Stimulated activated CD4-positive, alpha-beta T cell treated with anti-CD3 and anti-CD28 coated beads, Interleukin-1b, Interleukin-23, amount 100 ng/mL, for 48 hours (primary cell): ENCODE measurements at places on chromosomes 7 and 10.
A peak's percentile ranks its signal among the peaks of the same experiment; 100 is the strongest.

DNA sequence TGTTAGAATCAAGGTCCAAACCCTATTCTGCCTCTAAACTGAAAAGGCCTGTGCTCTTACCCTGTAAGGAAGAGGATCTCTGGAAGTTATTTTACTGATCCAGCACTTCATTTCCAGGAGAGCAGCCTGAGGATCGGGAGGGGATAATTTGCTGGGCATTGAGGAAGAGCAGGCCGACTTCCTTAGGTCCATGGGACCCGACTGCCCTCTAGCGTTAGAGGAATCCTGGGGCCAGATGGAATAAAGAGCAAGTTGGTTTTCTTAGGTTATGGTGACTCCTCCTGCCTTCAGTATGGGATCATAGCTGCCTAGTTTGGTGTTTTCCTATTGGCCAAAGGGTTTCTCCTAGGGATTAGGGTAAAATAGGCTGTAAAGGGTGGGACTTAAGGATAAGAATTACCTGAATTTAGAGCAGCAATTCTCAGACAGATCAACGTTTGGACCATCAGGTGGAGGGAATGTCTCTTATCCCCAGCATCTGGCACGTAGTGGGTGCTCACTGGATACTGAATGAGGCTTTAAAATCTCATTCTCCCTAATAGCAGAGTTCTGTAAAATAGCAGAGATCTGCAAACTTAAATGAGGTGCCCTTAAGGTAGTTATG lies 40.0 kb upstream of the SORBS1 start:
- peak; percentile 42 for DNase-seq

- no peak for DNase-seq
Measured at GRCh38 chr10:8295311-8295710, 240.8 kb downstream of the GATA3 start.

DNA sequence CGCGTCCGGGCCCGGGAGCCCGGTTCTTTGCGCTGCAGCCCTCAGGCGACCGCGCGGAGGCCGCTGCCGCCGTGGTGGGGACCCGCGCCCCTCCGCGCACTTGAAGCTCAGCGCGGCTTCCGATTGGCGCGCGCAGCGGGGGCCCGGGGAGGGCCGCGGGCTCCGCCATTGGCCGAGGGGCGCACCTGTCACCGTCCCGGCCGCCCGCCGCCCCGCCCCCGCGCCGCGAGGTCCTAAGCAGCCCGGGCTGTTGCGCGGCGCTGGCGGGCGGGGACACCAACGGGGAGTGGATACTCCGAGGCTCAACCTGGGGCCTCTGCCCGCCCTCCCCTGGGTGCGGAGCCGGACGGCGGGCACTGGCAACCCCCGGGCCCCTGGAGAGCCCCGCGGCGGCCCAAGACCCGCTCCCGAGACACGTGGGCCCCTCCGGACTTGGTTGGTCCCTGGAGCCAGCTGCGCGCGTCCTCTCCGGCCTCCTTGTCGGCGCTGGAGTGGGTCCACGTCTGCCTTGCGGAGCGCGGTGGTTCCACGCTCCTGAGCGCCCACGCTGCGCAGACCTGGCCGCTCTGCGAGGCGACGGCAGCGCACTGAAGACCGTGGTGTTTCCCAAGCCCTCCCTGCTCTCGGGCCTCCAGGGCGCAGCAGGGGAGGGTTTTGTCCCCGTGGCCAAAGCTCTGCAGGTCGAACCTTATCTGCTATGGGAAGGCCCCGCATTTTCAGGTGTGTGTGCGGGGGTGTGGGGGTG lies at the start of gene MNX1:
Gene MNX1 (minus strand): TSS at position 76 of the 745 bp plus-strand sequence. CDS start 313 bp downstream, outside the sequence.
- peak; percentile 47 for DNase-seq

GRCh38 chr10:77605466-77605865 lies 32.1 kb downstream of the KCNMA1 start:
- no peak for DNase-seq

- no peak for DNase-seq
Measured at GRCh38 chr10:88913788-88914187, 33.7 kb downstream of the STAMBPL1 start.

GRCh38 chr7:85167636-85168035 lies 19.2 kb downstream of the SEMA3D start:
- no peak for DNase-seq

DNA sequence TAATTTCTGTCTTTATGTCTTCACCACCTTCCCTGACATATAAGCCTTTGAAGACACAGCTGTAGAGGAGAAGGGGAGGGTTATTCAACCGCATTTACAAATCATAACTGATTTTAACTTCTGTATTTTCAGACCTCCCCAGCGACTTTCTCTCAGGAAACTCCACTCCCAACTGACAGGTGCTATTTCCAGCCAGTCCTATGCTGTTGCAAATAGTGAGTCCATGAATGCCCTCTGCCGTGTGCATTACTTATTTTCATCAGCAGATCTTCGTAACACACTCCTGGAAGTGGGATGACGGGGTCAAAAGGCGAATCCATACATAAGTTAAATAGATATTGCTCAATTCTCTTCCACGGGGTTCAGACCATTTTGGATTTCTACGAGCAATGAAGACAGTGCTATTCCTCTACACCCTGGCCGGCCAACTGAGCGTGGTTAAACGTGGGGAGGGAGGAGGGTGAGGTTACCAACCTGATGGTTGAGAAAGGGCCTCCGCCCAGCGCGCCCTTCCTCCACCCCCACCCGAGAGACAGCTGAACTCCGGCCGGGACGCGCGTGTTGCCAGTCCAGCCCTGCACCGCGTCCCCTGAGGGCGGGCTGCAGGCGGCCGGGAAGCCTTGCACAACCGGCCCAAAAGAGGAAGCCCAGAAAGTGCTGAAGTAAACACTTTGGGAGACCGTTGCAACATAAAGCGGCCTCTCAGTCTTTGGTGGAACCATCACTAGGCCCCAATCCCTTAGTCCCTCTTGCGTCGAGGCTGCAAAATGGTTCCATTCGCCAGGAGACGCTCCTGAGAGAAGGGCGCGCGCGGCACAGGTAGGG lies at the start of gene APBB1IP:
Gene APBB1IP (plus strand): TSS at position 705 of the 825 bp plus-strand sequence. CDS start 53,986 bp downstream, outside the sequence.
- DNase-seq: peak; percentile 50

DNA sequence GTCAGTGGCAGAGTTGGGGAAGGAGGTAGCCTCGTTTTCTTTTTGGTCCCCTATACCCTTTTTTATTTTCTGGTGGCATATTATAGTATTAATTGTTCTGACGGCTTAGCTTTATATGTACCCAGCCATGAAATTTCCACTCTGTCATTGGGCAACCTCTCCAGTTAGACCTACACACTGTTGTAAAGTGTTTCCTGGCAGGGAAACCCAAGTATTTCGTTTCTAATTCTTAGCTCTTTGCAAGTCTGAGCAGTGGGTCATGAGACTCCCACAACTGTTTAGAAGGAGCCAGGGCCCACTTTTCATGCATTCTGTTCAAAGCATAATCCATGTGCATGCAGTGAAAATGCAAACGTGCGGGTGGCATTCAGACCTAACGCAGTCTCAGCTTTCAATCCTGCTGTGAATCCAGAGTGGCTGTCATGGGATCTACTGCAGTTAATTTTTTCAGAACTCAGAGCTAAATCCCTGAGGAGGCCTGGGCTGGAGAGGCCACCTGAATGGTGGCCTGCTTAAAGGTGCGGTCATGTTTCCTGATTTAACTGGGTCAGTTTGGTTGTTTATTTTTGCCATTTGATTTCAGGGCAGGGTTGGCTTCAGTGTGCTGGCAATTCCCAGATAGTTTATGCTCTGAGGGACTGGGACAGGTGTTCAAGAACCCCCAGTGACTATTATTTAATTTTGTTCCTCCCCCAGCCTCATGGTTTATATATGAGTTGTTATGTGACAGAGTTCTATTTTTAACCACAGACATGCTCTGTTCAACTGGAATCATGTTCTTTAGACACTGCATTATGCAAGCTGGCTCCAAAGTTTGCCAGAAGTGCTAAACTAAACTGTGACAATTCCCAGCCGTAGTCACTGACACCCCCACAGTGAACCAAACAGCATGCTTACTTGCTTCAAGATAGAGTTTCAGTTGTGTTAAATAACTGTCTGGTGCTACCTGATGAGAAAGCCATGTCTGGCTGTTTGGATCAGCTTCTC lies 27.4 kb upstream of the SYPL1 start:
- no peak for DNase-seq

DNA sequence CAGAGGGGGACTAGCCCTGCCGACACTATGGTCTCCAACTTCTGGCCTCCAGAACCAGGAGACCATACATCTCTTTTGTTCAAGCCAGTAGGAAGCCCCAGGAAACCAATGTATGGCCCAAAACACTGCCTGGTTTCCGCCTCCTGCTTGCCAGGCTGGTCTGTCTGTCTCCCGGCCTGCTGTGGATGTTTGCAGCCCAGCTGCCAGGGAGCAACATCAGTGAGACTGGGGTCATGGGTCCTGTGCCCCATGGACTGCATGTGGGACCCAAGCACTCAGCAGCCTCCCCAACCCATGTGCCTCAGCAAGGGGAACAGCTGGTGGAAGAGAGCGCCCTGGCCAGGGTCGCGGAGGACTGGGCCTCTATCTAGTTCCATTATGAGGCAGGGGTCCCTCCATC lies 33.4 kb upstream of the NUB1 start:
- DNase-seq: no peak

GRCh38 chr7:155202106-155202871 lies 95.4 kb upstream of the INSIG1 start:
- DNase-seq: no peak

DNA sequence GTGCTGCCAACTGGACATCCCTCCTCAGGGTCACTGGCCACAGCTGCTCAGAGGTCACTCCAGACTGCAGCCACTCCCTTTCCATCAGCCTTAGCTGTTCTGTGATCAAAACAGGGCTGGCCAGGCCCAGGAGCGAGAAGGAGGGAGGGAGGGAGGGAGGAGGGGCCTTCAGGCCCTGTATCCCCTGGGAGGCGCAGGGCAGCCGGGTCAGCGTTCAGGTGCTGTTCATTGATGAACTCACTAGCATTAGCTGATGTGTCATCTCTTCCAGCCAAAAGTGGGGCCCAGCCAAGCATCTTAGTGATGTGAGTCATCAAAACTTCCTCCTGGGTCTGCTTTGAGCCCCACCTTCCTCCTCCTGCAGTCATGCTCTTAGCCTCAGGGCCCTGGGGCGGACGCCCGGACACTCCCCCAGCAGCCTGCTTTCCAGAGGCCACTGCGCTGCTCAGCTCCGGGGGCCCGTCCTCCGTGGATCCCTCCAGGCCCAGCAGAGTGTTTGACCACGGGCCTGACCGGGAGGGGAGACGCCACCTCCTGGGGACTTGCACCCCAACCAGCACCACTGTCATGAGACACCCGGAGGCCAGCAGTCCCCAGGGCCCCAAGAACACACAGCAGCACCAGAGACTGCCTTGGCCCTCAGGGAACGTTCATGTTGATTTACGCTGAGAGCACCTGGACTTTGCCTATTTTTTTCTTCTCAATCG lies 149.2 kb downstream of the PRKAG2 start:
- peak; percentile 79 for DNase-seq

DNA sequence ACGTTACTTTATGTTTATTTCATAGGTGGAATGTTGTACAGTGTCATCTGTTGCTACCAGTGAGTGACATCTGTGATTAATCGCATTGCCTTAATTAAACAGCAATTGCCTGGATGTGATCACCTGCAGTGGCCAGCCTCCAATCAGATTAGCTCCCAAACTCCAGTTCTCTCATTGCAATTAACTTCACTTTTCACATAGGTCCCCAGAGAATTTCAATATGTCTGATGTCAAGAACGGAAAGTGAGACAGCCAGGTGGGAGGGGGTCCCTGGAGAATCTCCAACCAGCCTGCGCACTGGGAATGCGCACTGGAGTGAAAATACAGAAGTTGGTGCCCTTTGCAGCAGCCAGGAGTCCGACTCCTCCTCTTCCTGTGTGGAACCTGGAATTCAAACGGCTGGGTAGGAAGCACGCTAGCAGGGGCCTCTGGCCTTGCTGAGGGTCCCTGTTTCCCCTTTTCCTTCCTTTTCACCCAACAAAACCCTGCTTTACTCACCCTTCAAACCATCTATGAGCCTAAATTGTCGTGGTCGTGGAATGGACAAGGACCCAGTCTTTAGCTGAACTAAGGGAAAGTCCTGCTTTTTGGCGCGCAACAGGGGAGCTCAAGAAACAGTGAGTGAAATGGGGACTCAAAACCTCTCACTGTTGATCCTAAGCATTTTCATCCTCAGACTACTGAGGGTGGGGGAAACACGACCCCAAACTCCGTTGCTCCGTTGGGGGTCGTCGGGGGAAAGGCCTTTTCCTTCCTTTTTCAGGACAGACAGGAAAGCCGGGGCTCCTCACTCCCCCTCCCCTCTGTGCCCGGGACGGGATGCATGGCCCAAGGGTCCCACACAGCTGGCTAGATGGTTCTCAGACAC lies 1355.5 kb upstream of the LRRTM3 start:
- no peak for DNase-seq

- no peak for DNase-seq
Measured at GRCh38 chr7:36185092-36185491, 32.0 kb downstream of the EEPD1 start.

DNA sequence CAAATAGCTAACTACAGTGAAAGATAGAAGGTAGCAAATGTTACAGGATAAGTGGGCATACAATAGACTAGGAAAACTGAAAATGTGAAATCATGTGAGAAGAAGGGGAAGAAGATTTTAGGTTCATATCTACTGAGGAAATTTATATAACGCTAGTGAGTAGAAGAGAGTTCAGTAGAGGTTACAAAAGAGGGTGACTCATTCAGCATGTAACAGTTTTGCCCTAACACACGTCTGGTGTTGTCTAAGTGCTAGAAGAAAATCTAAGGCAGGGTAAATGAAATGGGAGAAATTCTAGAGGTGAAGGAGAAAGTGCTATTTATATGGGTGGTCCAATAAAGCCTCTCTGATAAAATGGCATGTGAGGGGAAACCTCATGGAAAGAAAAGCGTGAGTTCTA lies 731.4 kb upstream of the POT1 start:
- DNase-seq: no peak

DNA sequence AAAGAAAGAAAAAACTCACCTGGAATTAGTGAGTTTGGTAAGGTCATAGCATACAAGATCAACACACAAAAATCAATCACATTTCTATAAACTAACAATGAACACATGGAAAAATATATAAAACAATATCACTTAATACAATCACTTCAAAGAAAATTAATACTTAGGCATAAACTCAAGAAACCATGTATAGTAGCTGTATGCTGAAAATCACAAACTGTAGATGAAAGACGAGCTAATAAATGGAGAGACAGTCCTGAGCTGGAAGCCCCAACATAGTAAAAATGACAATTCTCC lies 113.8 kb upstream of the RHEB start:
- no peak for DNase-seq

DNA sequence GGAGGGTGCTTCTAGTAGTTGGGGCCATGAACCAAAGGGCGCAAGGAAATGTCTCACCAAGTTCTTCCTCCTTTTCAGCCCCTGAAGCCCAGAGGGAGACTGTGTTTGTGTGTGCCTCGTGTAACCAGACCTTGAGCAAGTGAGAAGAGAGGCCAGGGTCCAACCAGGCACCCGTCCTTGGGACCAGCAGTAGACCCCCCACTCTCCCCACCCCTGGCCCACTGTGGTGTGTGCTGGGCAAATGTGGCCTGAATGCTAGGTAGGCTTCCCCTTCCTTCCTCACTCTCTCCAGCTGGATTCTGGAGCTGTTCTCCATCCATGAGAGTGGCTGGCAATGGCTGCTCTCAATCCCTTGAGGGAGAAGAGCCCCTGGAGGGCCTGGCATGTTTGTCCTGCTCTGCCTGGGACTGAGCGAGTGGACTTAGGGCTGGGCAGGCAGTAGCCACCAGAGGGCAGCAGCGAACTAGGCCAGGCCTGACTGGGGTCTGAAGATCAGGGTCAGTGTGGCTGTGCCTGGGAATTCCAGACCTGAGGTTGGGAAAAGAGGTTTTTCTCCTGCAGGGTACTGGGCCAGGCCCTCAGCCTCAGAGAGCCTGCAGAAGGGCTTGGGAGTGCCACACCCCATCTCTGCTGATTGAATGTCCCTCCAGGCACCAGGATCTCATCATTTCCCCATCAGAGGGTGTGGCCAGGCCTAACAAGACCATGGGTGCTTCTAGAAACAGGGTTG lies 12.5 kb downstream of the SFRP5 start:
- peak; percentile 28 for DNase-seq
